ENCODE measurements at places on chromosomes 6 and 20. TPM values are rescaled to one million over a fixed set of nuclear protein-coding genes. Genes with fewer than 3 reads are reported as not detected.

Gene TMEM14A
- total RNA-seq = 27.8 TPM

Gene TAP2
- total RNA-seq = 18.2 TPM

Gene CST7
- not detected for total RNA-seq

DNA sequence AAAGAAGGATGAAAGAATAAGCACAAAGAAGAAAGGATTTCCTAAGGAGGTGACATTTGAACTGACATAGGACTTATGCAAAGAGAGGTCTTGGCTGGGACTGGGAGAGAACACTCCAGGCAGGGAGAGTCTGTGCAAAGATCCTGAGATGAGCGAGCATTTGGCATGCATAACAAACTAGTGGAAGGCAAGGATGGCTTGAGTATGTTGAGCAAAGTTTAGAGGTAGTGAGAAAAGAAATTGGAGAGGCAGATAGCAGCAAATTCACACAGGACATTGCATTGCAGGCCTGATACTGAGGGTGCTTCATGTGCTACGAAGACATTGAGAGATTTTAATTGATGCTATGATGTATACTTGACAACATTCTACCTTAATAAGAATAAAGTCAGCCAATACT lies 237.8 kb downstream of the ZNF217 start:
- peaks cover 15% of the 10 kb centered on the region for H3K4me1 ChIP-seq
- H3K4me3 ChIP-seq = no peak overlapping the region
- peaks cover 10% of the 10 kb centered on the region for H3K36me3 ChIP-seq
- H3K27me3 ChIP-seq = no peaks in the 10 kb centered on the region

GRCh38 chr6:70398783-70399728 lies 14.3 kb upstream of the FAM135A start:
- peaks cover 9% of the 10 kb centered on the region for H3K27me3 ChIP-seq
- no peak overlapping the region for H3K27ac ChIP-seq
- no peak overlapping the region for H3K4me3 ChIP-seq
- DNase-seq = no peak
- no peaks in the 10 kb centered on the region for H3K4me1 ChIP-seq
